ENCODE measurements at places on chromosomes 3 and 15.
A peak's percentile ranks its signal among the peaks of the same experiment; 100 is the strongest.

DNA sequence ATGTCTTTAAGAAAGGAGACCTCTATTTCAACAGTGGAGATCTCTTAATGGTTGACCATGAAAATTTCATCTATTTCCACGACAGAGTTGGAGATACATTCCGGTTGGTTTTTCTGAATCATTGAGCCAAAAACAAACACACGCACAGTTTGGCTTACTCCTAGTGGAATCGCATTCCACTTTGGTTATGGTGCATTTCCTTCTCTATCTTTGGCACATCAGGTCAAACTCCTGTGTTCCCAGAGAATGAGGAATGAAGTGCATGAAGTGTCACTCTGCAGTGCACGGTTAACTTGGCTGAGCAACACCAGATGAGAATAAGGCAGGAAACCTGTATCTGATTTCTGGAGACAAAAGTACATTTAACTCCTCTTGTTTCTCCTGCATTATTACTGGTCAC is 38.5 kb downstream of the HDC start:
- no peak overlapping the region for H3K4me3 ChIP-seq
- no peak overlapping the region for H3K27ac ChIP-seq
- H3K36me3 ChIP-seq, result peaks cover 37% of the 10 kb centered on the region
- H3K4me1 ChIP-seq, result no peaks in the 10 kb centered on the region

GRCh38 chr3:111103807-111104206 is 32.2 kb downstream of the NECTIN3 start:
- no peak overlapping the region for H3K27ac ChIP-seq
- DNase-seq, result no peak
- peaks cover 1% of the 10 kb centered on the region for H3K36me3 ChIP-seq
- H3K27me3 ChIP-seq, result peaks cover 2% of the 10 kb centered on the region

DNA sequence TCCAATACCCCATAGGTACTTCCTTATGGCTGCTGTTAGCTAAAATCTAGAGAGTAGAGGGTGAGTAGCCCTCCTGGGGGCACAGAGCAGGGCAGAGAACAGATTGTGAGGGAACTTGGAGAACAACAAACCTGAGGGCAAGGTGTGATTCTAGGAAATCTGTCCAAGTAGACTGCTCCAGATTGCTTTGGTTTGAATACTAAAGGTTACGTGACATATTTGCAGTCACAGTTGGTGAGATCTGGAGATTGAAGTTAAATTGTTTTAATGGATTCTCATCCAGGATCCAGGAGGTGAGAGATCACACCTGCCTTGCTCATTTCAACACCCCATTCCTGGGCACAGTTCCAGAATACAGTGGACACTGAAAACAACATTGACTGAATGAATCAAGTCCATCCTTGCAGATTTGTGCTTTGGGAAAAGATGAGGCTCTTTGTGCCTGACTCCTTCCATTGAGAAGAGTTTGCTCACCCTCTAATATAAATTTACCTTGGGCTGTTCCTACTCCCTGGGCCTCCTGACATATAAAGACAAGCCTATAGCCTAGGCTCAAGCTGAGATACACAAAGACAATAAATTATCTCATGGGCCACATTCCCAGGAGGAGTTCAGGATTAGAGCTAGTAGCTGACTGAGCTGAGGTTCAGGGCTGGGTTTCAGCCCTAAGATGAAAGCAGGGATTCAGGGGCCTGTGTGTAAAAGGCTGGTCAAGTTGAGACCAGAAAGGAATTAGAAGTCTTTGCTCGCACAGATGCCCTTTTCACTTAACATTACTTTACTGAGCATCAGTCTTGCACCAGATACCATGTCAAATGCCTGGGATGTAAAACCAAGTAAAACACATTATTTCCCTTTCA is 400.9 kb upstream of the MCTP2 start:
- H3K27me3 ChIP-seq, result peaks cover 5% of the 10 kb centered on the region
- no peak overlapping the region for H3K4me3 ChIP-seq
- no peak for DNase-seq

DNA sequence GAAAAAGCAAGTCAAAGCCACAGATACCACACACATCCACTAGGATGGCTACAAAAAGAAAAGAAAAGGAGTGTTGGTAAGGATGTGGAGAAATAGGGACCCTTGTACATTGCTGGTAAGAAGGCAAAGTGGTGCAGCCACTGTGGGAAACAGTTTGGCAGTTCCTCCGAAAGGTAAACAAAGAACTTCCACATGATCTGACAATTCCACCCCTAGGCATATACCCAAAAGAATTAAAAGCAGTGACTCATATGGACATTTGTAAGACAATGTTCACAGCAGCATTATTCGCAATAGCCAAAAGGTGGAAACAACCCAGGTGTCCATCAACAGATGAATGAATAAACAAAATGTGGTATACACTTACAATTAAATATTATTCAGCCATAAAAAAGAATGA is 22.2 kb upstream of the GMPPB start:
- no peak overlapping the region for H3K27ac ChIP-seq
- no peaks in the 10 kb centered on the region for H3K27me3 ChIP-seq
- peaks cover 8% of the 10 kb centered on the region for H3K36me3 ChIP-seq
- H3K4me3 ChIP-seq, result no peak overlapping the region

DNA sequence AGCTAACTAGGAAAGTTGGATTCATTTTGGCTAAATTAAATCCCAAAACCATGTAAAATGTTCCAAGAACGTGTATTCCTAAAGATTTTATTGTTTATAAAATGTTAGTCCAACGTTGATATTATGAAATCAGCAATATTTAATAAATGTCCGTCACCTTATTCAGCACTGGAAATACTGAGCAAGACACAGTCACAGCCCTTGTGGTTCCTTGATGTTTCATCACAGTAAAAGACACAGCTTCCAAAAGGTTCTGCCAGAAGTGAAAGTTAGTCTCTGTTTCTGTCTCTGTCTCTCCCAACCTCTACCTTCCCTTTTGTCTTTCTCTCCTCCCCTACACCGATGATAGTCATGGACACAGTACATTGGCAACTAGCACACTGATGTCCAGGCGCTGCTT is 82.2 kb upstream of the BOC start:
- H3K27me3 ChIP-seq, result no peaks in the 10 kb centered on the region
- peaks cover under 1% of the 10 kb centered on the region for H3K4me1 ChIP-seq
- no peak overlapping the region for H3K4me3 ChIP-seq
- no peak overlapping the region for H3K27ac ChIP-seq
- DNase-seq, result no peak
- no peaks in the 10 kb centered on the region for H3K36me3 ChIP-seq

- H3K36me3 ChIP-seq, result no peaks in the 10 kb centered on the region
- H3K27me3 ChIP-seq, result peaks cover 13% of the 10 kb centered on the region
- no peak overlapping the region for H3K4me3 ChIP-seq
- DNase-seq, result no peak
Observed at GRCh38 chr15:39409876-39410530, 170.9 kb upstream of the THBS1 start.

DNA sequence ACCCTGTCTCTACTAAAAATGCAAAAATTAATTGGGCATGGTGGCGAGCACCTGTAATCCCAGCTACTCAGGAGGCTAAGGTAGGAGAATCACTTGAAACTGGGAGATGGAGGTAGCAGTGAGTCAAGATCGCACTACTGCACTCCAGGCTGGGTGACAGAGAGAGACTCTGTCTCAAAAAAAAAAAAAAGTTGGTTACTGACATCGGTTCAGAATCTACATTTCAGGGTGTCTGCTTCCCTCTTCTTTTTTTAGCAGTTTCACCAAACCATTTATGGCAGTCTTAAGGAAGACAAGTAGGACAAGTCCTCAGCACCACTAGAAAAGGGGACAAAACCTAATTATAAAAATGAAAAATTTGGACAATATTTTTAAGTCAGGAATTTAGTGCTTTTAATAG is 3.3 kb upstream of the USP4 start:
- peaks cover 35% of the 10 kb centered on the region for H3K4me1 ChIP-seq
- no peaks in the 10 kb centered on the region for H3K27me3 ChIP-seq
- no peak for DNase-seq
- H3K4me3 ChIP-seq, result no peak overlapping the region

DNA sequence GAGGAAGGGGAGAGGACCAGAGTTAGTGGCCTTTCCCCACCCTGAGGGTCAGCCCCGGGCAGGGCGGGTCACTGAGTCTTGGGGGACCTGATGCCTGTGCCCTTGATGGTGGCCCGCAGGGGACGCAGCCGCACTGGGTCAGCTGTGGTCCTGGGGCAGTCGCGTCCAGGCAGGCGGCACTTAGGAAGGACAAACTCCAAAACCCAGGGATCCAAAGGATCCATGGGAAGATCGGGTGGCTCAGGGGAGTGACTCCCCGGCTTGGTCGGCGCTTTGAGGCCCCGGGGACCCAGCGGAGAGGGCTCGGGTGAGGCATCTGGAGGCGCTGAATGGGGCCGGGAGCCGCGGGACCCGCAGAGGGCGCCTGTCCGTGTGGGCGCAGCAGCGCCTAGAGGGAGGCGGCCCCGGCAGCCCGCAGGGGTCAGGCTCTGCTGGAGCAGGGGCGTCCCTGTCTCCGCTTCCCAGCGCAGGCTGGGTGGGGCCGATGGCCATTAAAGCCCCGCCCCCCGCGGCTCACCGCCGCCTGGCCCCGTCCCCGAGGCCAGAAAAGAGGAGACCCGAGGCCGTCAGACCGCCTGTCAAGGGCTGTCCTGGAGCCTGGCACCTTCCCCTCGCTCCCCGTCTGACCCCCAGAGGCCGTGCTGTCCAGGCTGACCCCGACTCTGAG is 17.5 kb downstream of the CIDEC start:
- peak; percentile 24 for DNase-seq
- peaks cover 9% of the 10 kb centered on the region for H3K27me3 ChIP-seq
- no peaks in the 10 kb centered on the region for H3K36me3 ChIP-seq

DNA sequence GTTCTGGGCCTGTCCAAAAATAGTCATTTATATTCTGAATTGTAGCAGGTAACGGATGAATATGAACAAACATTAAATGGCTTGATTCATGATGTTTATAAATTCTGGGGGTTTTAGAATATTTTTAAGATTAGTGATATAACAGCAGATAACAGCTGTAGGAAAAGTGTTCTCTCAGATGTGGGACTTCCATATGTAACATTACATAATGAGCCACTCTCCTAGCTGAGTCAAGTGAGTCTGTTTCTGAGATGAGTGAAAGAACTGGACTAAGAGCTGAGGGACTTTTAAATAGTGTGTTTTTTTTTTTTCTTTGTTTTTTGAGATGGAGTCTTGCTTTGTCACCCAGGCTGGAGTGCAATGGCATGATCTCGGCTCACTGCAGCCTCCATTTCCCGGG is 13.9 kb downstream of the YEATS2 start:
- no peak overlapping the region for H3K4me3 ChIP-seq
- peaks cover 2% of the 10 kb centered on the region for H3K36me3 ChIP-seq
- H3K4me1 ChIP-seq, result peaks cover 3% of the 10 kb centered on the region
- no peak overlapping the region for H3K27ac ChIP-seq
- H3K27me3 ChIP-seq, result no peaks in the 10 kb centered on the region

- no peak for DNase-seq
- no peak overlapping the region for H3K27ac ChIP-seq
- H3K4me1 ChIP-seq, result peaks cover 20% of the 10 kb centered on the region
- H3K36me3 ChIP-seq, result peaks cover 4% of the 10 kb centered on the region
- H3K27me3 ChIP-seq, result no peaks in the 10 kb centered on the region
- H3K4me3 ChIP-seq, result no peak overlapping the region
Observed at GRCh38 chr3:113551820-113552219, 19.5 kb downstream of the SIDT1 start.

DNA sequence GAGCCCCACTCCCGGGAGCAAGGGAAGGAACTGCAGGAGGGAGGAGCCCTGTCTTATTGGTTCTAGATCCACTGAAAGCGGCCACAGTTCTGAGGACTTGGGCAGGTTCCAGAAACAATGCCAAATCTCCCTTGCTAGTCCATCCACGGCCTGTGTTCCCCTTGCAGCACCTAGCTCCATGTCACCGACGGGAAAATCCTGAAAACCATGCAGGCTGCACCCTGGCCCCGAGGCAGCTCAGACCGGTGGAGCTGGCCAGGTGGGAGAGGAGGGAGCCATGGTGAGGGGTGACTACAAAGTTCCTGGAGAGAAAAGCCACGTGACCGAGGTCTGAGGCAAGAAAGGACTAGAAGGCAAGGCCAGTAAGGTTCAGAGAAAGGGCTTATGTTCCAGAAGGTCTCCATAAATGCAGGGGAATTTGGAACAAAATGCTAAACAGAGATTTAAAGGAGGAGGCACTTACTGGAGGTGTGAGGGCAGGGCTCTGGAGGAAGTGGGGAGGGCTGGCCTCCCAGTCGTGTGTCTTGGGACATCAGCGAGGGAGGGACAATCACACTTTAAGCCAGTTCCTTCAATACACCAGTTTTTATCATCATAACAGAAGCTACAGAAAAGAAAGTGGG is 5.4 kb downstream of the MGLL start:
- peaks cover 23% of the 10 kb centered on the region for H3K27me3 ChIP-seq
- no peak overlapping the region for H3K27ac ChIP-seq
- H3K36me3 ChIP-seq, result no peaks in the 10 kb centered on the region
- no peaks in the 10 kb centered on the region for H3K4me1 ChIP-seq
- no peak overlapping the region for H3K4me3 ChIP-seq

DNA sequence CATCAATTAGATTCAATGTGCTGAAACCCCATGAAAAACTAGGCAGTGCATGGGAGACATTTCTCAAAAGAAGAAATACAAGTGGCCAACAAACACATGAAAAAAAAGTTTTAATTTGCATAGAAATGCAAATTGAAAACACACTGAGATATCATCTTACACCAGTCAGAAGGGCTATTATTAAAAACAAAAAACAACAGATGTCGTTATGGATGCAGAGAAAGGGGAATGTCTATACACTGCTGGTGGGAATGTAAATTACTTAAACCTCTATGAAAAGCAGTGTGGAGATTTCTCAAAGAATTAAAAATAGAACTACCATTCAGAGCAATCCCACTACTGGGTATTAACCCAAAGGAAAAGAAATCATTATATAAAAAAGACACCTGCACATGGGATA is 98.7 kb downstream of the CCNL1 start:
- no peak for DNase-seq
- no peaks in the 10 kb centered on the region for H3K27me3 ChIP-seq
- no peak overlapping the region for H3K4me3 ChIP-seq
- H3K4me1 ChIP-seq, result peaks cover 6% of the 10 kb centered on the region
- H3K27ac ChIP-seq, result no peak overlapping the region

GRCh38 chr3:121661376-121661775 is 673 bp upstream of the HCLS1 start:
- peaks cover 43% of the 10 kb centered on the region for H3K36me3 ChIP-seq
- H3K4me1 ChIP-seq, result peaks cover 47% of the 10 kb centered on the region
- peak overlapping the region; percentile 99 for H3K4me3 ChIP-seq
- H3K27ac ChIP-seq, result peak overlapping the region; percentile 100
- no peak for DNase-seq
- no peaks in the 10 kb centered on the region for H3K27me3 ChIP-seq

DNA sequence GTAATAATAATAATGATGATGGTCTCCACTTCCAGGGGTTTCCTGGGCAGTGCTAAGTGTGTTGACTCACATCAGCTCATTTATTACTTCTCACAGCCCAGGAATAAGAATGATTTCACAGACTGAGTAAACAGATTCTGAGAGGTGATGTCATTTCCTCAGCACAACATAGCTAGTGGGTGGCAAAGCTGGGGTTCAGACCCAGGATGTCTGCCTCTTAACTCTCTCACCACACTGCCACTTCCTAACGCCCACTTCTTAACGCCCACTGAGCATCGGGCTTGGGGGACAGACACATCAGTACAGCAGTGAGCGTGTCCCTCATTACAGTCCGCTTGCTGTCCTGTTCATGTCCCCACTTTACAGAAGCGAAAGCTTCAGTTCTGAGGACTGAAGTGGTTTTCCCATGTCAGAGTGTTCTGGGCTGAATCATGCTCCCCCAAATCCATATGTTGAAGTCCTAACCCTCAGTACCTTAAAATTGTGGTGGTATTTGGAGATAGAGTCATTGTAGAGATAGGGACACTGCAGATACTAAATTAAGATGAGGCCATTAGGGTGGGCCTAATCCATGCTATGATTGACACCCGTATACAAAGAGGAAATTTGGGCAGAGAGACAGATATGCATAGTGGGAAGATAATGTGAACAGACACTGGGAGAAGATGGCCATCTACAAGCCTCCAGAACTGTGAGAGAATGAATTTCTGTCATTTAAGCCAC is 68.0 kb downstream of the ATP2B2 start:
- DNase-seq, result peak; percentile 84
- H3K4me1 ChIP-seq, result peaks cover 26% of the 10 kb centered on the region
- no peak overlapping the region for H3K4me3 ChIP-seq
- H3K36me3 ChIP-seq, result no peaks in the 10 kb centered on the region

All from activated naive CD4-positive, alpha-beta T cell treated with anti-CD3 and anti-CD28 coated beads for 36 hours (primary cell).